CD4-positive, alpha-beta T cell treated with Interleukin-4 for 4 hours (primary cell): ENCODE measurements at places on chromosomes 1 and 21.

DNA sequence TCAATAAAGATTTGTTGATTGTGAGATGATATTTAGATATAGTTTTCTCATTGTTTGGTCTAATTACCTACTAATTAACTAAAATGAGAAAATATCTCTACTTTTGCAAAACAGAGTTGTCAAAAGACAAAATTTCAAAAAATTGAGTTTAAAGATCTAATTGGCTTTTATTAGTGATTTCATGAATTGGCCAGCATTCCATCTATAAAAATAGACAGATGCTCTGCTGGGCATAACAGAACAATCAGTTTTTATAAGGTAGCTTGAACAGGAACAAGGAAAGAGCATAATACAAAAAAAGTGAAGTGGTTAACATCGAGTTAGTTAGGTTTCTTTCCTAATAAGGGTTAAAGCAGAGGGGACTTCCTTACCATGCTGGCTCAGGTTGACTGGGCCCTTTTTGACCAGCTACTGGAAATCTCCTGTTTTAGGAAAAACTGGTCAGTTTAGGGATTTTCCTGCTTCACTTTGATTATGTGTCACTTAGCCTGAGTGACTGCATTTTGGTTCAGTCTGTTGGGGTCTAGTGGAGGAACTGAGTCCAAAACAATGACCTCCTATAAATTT lies 63.0 kb downstream of the VCAM1 start:
- no peak for DNase-seq

DNA sequence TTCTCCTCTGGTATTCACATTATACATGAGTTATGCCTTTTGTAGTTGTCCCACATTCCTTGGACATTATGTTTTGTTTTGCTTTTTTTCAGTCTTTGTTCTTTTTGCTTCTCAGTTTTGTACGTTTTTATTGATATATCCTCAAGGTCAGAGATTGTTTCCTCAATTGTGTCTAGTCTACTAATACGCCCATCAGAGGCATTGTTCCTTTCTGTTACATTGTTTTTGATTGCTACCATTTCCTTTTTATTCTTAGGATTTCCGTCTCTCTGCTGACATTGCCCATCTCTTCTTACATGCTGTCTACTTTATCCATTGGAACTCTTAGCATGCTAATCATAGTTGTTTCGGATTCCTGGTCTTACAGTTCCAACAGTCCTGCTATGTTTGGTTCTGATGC lies 27.8 kb upstream of the MPC2 start:
- no peak for DNase-seq

- DNase-seq = no peak
Measured at GRCh38 chr21:38878379-38879179, 72.8 kb downstream of the ETS2 start.

GRCh38 chr1:238152119-238152518 lies 261.4 kb upstream of the ZP4 start:
- DNase-seq = no peak

GRCh38 chr1:207981976-207982375 lies 71.1 kb upstream of the CD34 start:
- DNase-seq = no peak

DNA sequence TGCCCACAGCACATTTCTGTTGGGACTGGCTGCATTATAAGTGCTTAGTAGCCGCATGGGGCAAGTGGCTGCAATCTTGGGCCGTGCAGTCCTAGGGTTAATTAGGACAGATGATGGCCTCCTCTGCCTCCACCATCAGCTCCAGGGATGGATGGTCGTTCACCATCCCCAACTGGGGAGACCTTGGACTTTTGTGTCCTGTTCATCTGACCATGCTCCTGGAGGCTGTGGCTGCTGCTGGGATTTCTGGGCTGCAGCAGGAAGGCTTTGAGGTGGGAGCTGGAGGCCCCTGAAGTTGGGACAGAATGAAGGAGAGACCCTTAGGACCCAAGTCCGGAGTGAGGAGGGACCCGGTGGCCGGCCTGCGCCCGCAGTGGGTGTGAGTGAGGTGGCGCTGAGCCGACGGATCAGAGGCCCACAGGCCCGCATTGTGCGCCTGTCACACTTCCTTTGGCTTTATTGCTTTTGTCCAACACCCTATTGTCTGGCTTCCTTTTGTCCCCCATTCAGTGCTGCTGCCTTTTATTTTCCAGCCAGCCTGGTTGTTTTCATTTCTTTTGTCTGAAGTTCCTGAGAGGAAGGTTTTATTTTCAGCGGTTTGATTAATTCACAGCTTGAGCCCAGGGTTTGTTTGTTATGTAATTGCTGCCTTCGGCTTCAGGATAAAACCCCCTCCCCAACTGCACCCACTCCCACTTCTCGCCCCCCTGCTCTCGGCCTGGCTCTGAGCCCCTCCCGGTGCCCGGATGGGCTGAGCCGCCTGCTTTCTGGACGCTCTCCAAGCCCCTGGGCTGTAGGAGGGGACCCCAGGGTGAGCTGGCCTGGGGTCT lies 35.6 kb downstream of the SOX13 start:
- DNase-seq = no peak

- no peak for DNase-seq
Measured at GRCh38 chr1:36947384-36947783, 86.9 kb downstream of the GRIK3 start.

- no peak for DNase-seq
Measured at GRCh38 chr1:54163573-54163972, 10.8 kb upstream of the CDCP2 start.

DNA sequence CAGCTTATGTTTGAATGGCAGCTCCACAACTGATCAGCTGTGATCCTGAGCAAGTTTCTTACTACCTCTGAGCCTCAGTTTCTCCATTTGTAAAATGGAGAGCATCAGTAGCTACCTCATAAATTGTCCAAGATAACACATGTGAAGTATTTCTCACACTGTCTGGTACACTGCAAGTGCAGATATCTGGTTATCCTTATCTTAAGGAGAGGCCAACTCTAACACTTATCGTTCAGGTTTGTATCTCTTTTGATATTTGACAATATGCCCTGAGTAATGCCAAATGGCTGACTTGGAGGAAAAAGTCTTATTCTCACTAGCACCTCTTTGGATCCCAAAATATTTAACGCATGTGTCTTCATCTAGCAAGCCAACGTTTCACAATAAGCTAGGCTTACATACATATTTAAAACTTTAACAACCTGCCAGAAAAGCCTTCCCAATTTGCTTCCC lies 2.7 kb downstream of the CSRP1 start:
- DNase-seq = no peak

DNA sequence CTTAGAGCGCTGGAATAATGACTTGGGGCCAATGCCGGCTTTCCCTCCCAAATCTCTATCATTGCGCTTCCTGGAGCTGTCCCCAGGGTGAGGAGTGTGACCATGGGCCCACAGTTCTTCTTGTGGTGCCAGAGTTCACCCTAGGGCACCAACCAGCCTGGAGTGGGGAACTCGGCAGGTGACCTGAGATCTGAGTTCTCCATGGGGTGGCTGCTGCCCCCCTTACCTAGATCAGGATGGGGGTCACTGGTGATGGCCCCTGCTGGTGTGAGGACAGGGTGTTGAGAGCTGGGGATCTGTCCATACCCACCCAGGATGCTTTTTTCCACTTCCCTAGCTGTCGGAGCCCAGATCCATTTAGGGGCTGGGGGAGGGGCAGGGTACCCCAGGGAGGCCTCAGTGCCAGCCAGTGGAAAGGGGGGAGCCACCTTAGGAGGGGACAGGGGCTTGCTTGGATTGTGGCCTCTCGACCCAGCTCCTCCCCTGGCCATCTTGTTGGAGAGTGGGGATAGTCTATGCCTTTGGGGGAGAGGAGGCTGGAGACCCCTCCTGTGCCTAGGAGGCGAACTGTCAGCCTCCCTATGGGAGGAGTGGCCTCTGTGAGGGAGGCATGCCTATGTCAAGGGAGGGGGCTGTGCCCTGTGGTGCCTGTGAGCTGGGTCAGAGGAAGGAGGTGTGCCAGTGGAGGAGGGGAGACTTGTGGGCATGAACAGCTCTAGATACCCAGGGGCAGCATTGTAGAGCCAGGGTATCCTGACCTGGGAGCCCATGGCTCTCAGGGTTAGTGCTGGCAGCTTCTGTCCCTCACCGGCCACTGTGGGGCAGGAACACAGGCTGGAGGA lies 1.7 kb downstream of the FOXO6 start:
- DNase-seq = no peak

DNA sequence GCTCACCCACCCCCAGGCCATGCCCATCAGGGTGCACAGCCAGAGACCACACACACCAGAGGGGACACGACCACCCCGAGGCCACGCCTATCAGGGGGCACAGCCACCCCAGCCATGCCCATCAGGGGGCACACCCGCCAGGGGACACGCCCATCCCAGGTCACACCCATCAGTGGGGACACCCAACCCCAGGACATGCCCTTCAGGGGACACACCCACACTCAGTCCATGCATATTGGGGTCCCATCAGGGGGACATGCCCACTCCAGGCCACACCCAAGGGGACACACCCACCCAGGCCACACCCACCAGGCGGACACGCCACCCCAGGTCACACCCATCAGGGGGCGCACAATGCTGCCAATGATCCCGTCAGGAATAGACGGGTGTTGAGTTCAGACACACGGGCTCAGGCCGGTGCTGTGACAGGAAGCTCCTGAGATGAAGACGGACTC lies 20.7 kb downstream of the MCM3AP start:
- DNase-seq = no peak
